Stimulated activated CD4-positive, alpha-beta T cell treated with anti-CD3 and anti-CD28 coated beads, TNF-alpha, amount 100 ng/mL, for 24 hours (primary cell): ENCODE measurements at places on chromosomes 1 and 21.

DNA sequence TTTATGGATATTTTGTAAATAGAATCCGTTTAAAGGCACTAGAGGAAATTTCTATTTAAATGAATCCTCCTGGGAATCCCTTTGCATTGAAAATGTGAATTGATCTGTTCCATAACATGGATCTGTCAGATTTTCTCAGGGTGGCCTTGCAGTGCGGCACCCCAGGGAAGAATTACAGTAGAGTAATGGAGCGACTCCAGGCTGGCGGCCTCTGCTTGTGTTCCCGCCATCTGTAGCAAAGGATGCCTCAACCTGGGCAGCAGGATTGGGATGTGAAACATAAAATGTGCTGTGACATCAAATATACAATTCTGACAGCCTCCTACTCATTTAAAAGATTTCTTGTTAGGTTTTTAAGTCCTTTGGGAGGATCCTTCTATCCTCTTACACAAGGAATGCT is 115.9 kb downstream of the RHOU start:
- DNase-seq, result no peak

- DNase-seq, result no peak
Measured at GRCh38 chr1:172054172-172054571, 212.9 kb downstream of the DNM3 start.

GRCh38 chr1:159879977-159880376 is 17.5 kb upstream of the VSIG8 start:
- DNase-seq, result no peak

- DNase-seq, result no peak
Measured at GRCh38 chr1:87766737-87767136, 438.1 kb downstream of the LMO4 start.

- DNase-seq, result peak; percentile 40
Measured at GRCh38 chr1:161071886-161072371, 2.2 kb upstream of the ARHGAP30 start.

- DNase-seq, result no peak
Measured at GRCh38 chr1:167373398-167373797, 144.9 kb downstream of the CD247 start.

- DNase-seq, result no peak
Measured at GRCh38 chr1:205144046-205144720, 22.4 kb upstream of the RBBP5 start.

- DNase-seq, result no peak
Measured at GRCh38 chr1:158728510-158729225, 8.1 kb upstream of the OR6K3 start.

DNA sequence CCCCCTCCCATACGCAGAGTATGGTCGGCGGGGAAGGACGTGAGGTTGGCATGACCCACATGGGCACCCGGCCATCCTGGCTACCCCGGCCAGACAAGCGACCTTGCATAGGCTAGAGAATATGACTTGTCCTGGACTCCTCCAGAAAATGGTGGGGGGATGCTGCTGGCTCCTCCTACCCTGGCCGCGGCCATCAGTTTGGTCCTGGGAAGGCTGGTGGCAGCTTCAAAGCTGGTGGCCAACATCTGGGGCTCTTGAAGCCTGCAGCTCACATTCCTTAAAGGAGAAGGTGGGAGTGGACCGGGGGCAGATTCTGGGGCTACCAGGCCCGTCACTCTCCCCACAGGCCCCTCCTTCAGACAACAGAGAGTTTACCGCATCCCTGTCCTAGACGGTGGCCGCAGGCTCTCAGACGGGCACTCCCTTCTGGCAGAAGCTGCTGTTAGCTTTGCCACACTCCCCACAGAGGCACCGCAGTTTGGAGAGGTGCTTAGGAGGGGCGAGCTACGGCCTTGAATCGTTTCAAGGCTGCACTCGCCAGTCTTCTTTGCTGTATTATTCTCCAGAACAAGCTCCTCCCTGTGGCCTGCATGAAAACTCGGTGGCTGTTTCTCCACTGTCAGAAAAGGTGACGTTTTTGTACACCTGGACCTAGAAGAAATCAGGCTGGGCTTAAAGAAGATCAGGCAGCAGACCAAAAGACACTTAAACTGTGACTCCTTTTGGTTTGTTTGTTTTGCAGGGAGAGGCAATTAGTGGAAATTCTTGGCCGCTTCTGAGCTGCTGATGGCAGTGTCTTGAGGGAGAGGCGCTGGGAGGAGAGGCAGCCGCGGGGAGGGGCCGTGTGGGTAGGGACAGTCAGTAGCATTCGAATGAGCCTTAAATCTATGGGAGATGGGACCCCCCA is 68.0 kb downstream of the RUNX3 start:
- no peak for DNase-seq

DNA sequence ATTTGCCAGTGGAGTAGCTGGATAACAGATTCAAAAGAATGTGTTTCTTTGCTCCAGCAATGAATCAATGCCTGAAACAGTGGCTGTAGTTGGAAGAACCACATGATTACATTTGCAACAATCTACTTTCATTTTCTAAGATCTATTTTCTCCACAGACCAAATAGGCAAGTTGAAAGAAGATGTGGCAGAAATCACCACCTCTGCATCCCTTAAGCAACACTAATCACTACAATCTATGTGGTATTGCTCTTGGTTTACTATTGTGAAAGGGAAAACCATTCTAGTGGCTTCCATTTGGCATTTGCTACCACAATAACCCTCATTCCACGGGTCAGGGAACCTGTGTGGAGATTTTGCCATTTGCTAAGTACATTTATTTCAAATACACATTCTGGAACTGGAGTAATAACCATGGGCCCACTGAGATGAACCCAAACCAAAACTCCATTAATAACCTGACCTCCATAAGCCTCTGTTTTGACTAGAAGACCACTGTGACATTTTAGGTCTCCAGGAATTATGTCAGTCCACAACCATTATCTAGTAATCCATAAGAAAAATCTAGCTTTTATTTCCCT is 66.3 kb downstream of the C1orf185 start:
- DNase-seq, result no peak

- DNase-seq, result no peak
Measured at GRCh38 chr1:244347942-244348341, 103.8 kb downstream of the ADSS2 start.

GRCh38 chr1:180217006-180217405 is 13.1 kb upstream of the LHX4 start:
- no peak for DNase-seq

DNA sequence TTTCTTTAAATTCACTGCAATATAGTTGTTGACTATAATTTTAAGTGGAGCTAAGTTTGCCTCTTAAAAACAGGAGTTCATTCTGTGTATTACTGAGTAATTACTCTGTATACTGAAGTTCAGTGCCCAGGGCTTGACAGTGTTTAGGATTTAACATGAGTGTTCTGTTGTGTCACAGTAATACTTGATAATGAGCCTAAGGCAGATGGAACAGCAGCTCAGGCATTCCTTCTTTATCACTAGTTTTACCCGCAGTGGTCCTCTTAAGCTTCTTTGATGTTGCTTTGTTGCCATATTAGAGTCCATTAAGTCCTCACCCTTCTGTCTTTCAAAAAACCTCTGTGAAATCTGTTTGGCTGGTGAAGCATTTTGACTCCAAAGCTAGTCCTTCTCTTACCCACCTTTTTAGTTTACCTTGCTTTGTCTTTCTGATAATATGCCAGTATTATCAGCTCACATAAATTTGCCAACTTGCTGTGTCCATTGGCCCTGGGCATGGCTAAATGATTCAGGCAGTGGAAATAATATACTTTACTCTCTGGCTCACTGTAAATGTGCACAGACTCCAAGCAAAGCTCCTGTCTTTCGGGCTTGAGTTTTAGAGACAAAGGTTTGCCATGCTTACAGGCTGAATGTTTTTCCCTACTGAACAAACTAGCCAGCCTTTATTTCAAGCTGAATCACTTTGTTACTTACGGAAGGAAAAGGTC is 17.7 kb downstream of the HIPK1 start:
- no peak for DNase-seq

DNA sequence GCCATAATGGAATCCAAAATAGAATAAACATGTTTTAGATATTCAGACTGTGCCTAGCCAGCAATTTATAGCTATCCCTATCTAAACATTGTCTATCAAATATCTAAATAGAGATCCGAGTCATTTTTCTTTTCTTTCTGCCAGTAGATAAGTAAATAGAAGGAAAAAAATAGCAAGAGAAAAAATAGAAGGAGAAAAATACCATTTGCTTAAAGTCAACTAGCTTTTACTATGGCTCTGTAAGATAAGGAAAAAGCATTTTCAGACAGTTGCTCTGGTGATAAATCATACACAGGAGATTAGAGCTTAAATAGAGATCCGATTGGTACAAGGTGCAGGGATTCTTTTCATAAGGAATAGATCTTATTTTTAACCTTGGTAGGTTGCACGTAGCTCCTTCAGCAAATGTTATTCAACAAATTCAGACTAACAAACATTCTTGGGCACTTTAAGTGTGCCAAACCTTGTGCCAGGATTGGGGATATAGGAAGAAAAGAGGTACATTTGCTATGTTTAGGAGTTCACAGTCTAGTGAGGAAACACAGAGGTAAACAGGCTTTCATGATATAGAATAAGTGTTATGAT is 70.1 kb upstream of the CCDC190 start:
- DNase-seq, result no peak

GRCh38 chr1:37888022-37888700 is 28.8 kb upstream of the MTF1 start:
- DNase-seq, result no peak

GRCh38 chr1:212291505-212292134 is 6.4 kb downstream of the PPP2R5A start:
- DNase-seq, result no peak

GRCh38 chr21:46017148-46017547 is 35.6 kb downstream of the COL6A1 start:
- no peak for DNase-seq

GRCh38 chr1:116806245-116806644 is 52.0 kb downstream of the CD2 start:
- peak; percentile 81 for DNase-seq

GRCh38 chr21:18603261-18603660 is 199.7 kb upstream of the TMPRSS15 start:
- DNase-seq, result no peak

DNA sequence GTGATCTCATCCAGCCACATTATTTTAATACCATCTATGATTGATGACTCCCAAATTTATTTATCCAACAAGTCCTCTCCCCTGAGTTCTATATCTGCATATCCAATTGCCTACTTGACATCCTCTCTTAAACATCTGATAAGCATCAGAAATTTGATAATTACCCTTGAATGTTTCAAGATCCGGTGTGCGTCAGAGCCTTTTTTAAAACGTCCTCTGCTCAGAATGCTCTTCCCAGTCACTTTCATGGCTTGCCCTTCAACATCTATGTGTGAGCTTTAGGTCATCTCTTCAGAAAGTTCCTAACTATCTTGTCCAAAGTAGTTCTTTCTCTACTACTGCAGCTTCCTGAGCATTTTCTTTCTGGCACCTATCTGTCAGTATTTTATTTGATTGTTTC is 364.3 kb downstream of the PLPP3 start:
- DNase-seq, result no peak

DNA sequence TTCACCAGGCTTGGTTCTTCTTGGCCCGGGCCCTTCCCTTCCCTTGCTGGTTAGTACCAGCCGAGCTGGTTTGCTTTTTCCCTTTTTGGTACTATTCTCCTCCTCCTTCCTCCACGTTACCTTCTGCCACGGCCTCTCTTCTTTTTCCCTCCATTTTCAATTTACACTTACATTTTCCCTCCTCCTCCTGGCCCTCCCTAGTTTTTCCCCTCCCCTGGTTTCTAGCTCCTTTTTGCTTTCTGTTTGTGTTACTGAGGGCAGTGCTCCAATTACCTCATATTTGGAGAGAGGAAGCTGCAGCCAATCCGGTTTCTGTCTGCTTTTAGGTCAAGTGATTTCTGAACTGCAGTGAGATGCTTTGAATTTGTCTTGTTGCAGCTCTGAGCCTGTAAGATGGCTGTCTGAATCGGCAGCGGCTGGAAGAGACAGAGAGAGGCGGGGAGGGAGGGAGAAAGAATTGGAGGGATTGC is 63.7 kb downstream of the MACF1 start:
- DNase-seq, result no peak

GRCh38 chr1:198669023-198669698 is 30.3 kb downstream of the PTPRC start:
- DNase-seq, result no peak

- no peak for DNase-seq
Measured at GRCh38 chr1:59631561-59632255, 183.0 kb upstream of the HOOK1 start.

GRCh38 chr1:151992303-151993083 is 1.2 kb downstream of the S100A10 start:
- no peak for DNase-seq

GRCh38 chr1:67704351-67704750 is 19.4 kb downstream of the GADD45A start:
- no peak for DNase-seq

DNA sequence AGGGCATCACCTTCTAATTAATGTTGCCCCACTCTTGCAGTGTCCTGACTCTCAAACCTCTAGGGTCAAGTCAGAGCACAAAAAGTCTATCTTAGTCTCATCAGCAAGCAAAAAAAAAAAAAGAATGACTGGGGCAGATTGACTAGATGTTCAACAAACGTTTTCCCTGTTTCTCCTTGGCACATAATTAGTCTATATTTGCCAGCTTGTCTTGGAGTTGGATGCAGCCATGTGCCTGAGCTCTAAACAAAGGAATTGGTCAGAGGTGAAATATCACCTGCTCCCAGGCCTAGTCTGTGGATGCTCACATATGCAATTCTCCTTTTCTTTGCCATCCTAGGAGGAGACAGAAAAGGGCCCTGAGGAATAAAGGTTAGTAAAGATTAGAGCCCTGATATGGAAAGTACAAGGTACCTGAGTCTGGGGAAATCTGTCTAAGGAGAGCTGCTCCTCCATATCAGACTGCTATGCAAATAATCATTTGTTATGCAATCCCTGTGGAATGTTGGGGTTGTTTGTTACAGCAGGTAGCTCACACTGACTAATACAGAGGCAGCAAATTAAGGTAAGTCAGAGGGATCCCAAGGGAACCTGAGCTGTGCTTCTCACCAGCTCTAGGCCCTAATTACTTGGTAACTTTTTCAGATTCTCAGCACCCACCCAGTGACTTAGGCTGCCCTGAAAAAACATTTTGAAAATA is 130.8 kb downstream of the BRINP2 start:
- DNase-seq, result no peak

DNA sequence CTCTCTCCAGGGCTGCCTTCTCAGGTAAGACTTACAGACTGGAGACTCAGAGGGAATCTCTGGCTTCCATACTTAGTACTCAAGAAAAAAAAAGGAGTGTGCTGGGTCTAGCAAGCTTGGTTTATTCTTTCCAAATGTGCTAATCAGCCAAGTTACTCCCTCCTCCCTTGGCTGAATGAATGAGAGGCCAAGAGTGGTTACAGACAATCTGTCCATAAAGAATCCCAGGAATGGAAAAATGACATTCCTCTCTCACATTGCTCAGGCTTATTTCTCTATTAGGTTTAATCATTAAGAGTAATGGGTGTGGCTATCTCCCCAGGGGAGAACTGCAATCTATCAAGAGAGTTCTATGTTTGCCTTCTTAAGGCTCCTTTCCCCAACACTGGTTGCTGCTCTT is 547.3 kb upstream of the PLXNA2 start:
- no peak for DNase-seq

DNA sequence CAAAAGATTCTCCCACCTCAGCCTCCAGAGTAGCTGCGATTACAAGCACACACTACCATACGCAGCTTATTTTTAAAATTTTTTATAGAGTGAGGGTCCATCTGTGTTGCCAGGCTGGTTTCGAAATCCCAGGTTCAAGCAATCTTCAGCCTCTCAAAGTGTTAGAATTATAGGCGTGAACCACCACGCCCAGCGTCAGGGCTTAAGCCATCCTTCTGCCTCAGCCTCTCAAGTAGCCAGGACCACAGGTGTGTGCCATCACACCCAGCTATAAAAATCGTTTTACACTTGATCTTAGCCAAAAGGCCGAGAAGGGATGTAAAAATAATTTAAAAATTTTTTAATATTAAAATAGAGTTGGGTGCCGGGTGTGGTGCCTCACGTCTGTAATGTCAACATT is 4.3 kb upstream of the SLC25A33 start:
- no peak for DNase-seq
